Fibroblast of skin of scalp (primary cell): ENCODE measurements at places on chromosomes 12 and 14.

DNA sequence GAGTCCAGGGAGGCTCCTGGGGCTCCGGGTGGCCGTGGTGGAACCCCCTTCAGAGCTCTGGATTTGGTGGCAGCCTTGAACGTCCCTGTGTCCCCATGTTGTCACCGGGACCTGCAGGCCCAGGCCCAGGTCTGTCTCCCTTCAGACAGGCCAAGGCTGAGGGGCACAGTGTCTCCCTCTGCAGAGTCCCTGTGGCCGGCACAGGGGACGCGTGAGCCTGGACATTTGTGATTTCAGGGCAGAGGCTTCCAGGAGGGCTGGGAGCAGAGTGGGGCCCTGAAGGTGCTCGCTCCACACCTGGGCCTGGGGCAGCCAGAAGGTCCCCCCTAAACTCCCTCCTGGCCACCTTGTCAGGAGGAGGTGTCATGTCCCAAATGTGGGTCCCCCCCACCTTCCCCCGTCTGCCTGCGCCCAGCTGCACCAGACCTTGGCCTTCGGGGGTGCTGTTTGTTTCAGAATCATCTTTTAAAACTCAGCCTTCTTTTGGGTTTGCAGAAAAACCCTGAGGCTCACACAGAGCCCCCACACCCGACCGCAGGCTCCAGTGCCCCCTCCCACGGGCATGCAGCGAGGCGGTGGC is 47.6 kb downstream of the KIF26A start:
- no peak for DNase-seq

DNA sequence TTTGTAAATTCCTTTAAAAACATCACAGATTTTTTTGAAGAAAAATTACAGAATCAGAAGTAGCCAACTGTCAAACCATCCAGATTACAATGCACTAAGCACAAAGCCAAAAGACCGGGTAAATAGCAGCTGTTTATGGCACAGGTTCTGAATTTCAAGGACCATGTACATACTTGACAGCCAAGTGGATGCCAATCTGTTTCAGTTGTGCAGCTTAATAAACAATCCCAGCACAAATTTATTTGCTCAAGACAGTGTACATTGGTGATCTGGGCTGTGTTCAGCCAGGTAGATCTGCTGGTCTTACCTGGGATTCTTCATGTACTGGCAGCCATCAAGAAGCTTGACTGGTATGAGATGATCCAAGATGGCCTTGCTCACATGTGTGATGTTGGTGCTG is 229.8 kb upstream of the FLRT2 start:
- no peak for DNase-seq

GRCh38 chr14:95527387-95528002 is 7.4 kb upstream of the GLRX5 start:
- DNase-seq, result peak; percentile 85

GRCh38 chr14:79915406-79915805 is 295.9 kb downstream of the DIO2 start:
- no peak for DNase-seq

DNA sequence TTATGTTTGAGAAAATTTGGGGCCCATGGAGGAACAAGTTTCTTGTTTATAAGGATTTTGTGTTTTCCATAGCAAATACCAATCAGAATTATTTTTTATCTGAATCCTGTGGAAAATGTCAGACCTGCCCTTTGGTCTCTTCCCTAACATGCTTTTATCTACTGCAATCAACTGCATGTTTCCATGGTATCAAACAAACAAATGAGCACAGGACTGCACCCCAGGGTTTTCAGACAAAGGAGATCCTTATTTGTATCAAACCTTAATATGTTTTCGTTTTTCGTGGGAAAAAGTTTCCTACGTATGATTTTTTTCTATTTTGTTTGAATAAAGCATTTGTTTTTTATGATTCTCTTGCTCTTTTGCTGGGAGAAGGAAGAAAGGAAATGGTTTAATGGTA is 91.1 kb downstream of the GPR135 start:
- DNase-seq, result no peak

DNA sequence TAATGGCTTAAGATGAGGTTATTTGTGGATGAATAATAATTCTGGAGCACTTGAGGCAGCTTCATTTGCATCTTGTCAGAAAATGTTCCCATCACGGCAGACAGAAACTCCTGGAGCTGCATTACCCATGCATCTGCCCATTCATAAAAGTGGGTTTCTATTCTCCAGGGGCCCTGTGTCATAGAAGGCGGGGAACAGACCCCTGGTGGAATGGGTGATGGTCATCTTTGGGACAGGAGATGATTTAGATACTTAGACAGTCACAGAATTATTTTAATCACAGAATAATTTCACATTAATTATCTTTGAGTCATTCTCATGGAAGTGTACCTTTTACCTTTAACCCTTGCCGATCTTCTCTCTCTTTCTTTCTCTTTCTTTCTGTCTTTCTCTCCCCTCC is 980.7 kb upstream of the TMEM132C start:
- DNase-seq, result no peak

DNA sequence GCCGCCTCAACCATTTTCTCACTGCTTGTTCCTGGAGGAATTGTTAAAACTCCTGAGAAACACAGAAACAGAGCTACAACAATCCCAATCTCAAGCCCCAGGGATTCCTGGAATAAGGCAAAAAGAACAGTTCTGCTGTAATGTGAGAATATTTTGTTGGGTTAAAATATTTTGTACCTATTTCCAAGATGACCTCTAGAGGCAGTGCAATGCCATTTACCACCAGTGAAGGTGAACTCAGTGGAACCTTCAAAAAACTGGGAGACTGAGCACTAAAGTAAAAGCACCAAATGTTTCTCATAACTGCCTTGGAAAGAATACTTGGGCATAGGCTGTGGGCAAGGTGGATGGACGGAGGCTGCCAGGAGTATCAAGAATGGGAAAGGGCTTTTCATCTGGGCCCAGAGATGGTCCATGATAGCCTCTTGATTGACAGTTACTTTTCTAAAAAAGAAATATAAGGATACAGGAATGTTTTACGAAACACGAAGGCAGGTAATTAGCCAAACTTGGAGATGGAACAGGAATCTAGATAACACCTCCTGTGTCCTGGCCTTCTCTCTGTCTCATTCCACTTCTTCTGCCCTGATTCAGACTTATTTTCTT is 334.0 kb upstream of the FLRT2 start:
- DNase-seq, result peak; percentile 13

GRCh38 chr12:9725213-9725870 is 7.6 kb downstream of the CLECL1 start:
- DNase-seq, result no peak

- no peak for DNase-seq
Measured at GRCh38 chr12:87163122-87163521, 866.1 kb downstream of the C12orf50 start.

GRCh38 chr12:61667676-61668075 is 592.5 kb upstream of the USP15 start:
- DNase-seq, result peak; percentile 4

GRCh38 chr14:99708449-99708848 is 24.4 kb downstream of the CYP46A1 start:
- no peak for DNase-seq

DNA sequence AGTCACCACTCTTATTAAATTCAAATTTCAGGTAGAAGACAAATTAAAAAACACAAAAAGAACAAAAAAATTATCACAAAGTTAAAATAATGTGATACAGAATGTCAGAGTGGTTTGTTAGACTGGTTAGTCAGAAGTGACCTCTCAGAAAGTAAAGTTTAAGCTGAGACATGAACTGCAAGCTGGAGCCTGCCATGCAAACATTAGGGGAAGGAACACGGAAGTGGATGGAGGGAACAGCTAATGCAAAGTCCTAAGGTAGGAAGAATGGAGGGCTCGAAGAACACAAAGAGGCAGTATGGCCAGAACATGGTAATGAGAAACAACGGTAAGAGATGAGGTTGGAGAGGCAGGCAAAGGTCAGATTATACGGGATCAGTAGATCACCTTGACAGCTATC is 41.7 kb downstream of the WDHD1 start:
- no peak for DNase-seq

GRCh38 chr12:75706786-75707605 is 195.6 kb upstream of the KRR1 start:
- peak; percentile 56 for DNase-seq

GRCh38 chr12:63206909-63207308 is 55.9 kb upstream of the AVPR1A start:
- peak; percentile 1 for DNase-seq

- no peak for DNase-seq
Measured at GRCh38 chr14:70884595-70885342, 22.5 kb upstream of the PCNX1 start.

GRCh38 chr14:77239412-77239811 is 31.6 kb downstream of the NGB start:
- no peak for DNase-seq

- peak; percentile 26 for DNase-seq
Measured at GRCh38 chr12:3882896-3883564, 9.8 kb upstream of the PARP11 start.

- no peak for DNase-seq
Measured at GRCh38 chr14:37118673-37119366, 53.6 kb downstream of the SLC25A21 start.

- no peak for DNase-seq
Measured at GRCh38 chr12:131929581-131930456, 743 bp downstream of the PUS1 start.

DNA sequence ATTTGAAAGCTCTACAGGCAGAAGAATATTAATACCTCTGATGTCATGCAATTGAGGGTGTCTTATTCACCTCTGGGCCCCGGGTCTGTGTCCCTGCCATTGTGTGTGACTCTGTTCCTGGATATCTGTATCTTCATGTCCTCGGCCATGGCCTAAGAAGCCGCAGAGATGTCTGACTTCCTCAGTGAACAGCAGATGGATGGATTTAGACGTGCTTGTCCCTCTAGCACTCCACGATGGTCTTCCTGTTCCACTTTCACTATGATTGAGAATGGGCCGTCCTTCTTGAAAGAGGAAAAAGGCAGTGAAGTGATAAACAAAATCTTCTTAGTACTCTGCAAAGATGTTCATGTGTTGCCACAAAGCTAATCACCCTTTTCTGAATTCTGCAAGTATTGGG is 217.4 kb downstream of the SLC41A2 start:
- no peak for DNase-seq
